Bronchial epithelial cell (primary cell): ENCODE measurements at places on chromosomes 5 and 9. TPM values are rescaled to one million over a fixed set of nuclear protein-coding genes. Genes with fewer than 3 reads are reported as not detected.
A peak's percentile ranks its signal among the peaks of the same experiment; 100 is the strongest.

Gene NAIP
- total RNA-seq, result 0.26 and 0.64 TPM in 2 replicates

DNA sequence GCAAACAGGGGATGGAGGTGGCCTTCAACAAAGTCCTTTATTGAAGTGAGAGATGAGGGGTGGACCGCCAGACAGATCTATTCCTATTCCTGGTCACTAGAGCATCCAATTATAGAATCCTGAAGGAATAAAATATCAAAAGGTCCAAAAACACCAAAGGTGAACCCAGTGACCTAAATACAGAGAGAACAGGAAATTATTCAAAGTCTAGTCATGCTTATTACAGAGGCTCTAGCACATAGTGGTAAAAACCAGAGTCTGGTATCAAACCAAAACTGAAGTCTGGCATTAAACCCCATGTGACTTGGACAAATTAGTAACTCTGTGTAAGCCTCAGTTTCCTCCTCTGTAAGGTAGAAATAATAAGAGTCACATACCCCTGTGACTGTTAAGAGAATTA is 100.5 kb upstream of the SNX2 start:
- peak; percentile 17 for DNase-seq

DNA sequence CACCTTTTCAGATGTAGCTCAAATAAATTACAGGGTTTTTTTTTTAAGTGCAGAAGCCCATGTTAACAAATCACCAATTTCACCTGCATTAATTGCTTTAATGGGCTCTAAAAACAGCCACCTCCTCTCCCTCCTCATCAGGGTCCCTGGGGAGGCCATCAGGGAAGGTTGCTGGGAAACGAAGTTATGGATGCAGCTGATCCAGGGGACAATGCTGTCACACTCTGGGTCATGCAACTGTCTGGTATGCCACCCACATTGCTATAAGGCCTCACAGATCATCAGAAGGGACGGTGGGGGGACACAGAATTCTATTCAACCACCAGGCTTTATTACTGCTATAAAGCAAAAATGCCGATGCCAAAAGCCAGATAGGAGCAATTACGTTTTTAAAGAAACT is 9.3 kb downstream of the WHRN start:
- DNase-seq, result no peak

DNA sequence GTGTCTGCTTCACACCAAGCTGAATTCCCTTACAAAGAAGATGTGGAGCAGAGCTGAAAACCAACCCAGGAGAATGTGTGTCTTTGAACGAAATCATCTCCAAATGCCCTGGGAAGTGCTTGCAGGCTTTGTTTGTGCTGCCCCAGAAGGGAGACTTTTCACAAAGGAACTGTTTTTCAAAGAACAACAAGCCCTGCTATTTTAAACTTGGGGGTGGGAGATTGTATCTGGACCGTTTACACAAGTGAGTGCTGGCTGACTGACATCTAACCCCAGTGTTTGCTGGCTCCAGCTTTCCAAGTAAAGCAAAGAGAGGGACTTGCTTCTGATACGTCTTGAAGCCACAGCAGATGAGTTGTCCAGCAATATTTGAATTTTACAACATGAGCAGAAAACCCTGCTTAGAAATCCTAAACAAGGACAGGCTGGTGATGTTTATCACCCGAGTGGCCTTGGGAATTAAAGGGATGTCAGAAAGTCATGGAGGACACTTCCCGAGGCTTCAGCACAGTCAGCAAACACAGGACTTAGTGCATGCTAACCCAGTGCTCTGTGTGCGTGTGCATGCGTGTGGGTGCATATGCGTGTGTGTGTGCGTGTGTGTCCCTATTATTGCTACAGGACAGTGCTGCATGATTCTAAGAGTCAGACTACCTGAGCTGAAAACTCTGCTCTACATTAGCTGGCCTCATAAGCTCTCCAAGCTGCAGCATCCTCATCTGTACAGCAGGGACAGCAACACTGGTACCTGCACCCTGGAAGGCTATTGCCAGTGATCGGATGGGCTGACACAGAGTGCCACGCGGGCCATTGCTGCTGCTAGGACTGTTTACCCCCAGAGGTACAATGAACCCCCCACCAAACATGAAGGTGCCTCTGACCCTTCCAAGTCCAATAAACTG is 1.4 kb downstream of the ADAMTS12 start:
- DNase-seq, result no peak

- peak; percentile 29 for DNase-seq
These were observed at the start of gene C5orf63 for GRCh38 chr5:127072861-127073846. Gene C5orf63 (minus strand): TSS chr5:127073502. CDS start chr5:127058995, 14,507 bp downstream.

Gene PCDH12
- total RNA-seq, result under 0.01 and 0.26 TPM in 2 replicates

Gene HMMR
- total RNA-seq, result 0.53 and 1.4 TPM in 2 replicates

Gene RIC1
- total RNA-seq, result 32.8 and 34.2 TPM in 2 replicates

Gene AGXT2
- total RNA-seq, result not detected in 2 replicates

- DNase-seq, result peak; percentile 37
These were observed 14.0 kb upstream of the MLANA start for GRCh38 chr9:5876711-5877110.

DNA sequence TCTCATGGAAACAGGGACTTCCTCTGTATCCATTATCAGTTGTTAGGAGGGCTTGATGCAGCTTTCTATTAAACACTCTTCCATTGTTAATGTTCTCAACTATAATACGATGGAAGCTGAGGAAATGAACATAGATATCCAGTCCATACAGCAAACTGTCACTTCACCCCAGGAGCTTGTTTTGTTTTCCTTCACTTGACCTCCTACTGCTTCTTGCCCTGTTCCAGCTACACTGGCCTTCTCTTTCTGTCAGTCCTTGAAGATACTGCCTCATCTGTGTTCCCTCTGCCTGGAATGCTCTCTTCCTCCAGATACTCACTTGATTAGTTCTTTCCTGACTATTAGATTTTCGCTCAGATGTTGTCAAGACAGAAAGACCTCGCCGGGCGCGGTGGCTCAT is 17.1 kb downstream of the CTNNA1 start:
- no peak for DNase-seq

GRCh38 chr5:137037848-137038247 is 461.3 kb downstream of the SPOCK1 start:
- DNase-seq, result no peak

DNA sequence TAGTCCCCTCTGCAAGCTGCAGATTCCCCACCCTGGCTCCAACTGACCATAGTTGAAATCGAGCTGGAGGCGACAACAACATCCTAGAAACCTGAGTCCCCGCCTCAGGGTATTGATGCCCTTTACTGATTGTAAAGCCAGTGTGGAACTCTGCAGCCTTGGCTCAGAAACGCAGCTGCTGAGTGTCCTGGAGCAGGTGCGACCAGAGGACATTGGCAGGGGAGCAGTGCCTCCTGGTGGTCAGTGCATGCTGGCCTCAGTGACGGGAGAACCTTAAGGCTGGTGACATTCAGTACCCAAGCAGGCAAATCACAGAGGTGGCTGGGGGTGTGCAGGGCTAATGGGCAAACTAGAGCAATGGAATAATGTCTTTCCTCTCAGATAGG is 20.4 kb upstream of the ZNF354B start:
- DNase-seq, result peak; percentile 38

DNA sequence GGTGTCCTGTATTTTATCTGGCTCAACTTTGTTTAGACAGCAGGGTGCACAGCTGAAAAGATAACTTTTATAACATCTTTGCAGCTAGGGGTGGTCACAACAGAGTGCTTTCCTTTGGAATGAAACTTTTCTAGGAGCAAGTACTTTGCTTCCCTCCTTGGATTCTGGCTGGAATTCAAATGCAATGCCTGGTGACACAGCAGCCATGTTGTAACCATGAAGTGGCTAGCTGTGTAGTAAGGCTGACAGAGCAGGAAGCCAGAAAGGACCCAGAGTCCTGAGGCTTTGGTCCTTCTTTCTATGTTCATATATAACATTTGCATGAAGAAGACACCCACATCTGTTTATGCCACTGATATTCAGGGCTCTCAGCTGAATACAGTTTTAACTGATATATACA is 48.1 kb downstream of the TENT4A start:
- DNase-seq, result no peak

DNA sequence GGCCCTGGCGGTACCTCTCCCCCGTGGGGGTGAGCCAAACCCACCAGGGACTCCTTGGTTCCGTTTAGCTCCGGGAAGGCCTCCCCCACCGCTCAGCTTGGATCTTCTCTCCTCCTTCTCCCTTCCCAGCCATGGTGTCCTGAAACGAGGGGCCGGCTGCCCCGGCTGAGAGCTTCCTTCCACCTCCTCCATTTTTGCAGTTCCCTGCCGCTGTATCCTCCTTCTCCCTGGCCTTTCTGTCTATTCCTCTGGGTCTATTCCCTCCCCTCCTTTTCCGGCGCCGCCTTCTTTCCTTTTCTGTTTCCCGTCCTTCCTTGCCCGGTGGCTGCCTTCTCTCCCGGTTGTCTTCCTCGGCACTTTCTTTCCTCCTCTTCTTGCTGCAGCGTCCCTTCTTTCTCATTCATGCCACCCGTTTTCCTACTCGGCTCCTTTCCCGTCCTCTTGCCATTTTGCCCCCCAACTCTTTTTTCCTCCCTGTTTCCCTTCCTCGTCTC is 110.4 kb downstream of the LIFR start:
- DNase-seq, result no peak

- no peak for DNase-seq
These were observed 193.5 kb downstream of the SEC61B start for GRCh38 chr9:99415606-99416005.

DNA sequence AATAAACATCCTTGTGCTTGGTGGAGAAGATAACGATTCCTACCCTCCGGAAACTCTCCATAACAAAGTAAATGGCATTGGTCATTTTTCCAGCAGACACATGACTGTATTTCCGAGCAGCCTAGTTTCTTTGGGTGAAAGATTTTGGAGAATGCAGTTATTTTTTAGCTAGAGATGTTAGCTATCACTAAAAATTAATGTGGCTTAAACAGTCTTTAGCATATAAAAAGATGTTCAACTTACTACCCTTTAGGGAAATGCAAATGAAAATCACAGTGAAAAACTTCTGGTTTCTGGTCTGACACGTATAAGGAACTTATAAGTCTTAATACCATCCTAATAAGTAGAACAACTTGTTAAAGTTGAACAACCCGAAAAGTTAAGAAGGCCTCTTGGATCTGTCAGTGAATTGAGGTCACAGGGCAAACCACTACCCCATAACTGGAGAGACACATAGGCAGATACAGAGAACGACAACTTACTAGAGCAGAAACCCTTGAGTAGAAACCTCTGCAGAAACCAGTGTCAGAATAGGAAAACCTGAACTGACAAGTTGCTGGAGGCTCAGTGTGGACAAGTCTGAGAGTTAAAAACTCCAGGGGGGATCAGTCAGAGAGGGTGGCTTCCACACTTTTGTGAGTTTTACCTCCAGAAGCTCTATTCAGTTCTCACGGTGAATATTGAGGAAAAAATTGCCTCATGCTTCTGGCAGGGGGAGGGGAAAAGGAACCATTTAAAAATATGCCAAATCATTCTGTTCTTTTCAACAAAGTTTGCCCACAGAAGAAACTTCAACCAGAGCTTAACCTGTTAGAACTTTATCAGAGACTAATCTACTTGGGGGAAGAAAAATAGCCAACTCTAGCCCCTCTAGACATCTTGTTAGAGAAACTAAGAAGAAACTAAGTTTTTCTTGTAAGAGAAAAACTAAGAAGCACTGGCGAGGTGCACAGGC is 325.2 kb upstream of the RPS23 start:
- no peak for DNase-seq

Gene CD72
- 0.79 and 0.90 TPM in 2 replicates for total RNA-seq

Gene LVRN
- total RNA-seq, result 0.26 and 0.38 TPM in 2 replicates

Gene EPB41L4B
- total RNA-seq, result 30.3 and 47.7 TPM in 2 replicates

DNA sequence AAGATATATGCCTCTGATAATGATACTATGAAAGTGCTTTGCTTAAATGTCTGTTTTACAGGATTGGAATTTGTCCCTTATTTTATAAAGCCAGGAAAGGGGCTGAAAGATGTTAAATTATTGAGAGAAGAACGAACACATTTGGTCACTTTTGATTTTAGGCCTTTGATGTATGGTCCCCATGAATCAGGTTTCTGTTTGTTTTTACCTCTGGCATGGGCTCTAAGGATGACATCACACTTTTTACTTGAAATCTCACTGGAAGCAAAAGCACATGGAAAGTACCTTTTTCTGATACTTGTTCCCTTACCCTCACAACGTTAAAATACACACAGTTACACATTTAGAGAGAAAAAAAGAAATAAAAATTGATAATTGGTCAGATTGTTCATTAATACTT is 6.9 kb downstream of the OTULIN start:
- DNase-seq, result peak; percentile 81

DNA sequence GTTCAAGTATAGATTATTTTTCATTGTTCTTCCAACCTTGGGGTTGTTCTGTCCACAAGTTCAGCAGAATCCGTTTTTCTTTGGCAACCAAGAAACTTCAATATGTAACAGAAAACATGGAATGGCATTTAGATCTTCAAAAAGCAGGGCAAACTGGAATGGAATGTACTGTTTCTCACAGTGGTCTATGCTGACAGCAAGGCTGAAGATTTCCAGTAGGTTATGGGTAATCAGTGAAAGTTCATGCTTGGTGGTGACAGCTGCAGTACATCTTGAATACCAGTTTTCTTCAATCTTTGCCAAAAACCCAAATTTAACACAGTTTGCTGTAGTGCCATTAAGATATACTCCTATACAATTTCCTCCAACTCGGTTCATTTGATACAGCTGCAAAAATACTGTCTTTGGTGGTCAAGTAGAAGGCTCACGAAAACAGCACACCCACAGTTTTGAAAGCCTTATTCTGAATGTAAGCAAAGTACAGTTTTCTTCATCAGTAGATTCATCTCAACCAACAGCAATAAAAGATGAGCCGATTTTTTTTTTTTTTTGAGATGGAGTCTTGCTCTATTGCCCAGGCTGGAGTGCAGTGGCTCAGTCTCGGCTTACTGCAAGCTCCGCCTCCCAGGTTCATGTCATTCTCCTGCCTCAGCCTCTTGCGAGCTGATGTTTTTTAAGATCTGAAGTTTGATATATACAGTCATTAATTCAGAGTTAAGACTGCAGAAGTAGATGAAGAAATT is 4.9 kb downstream of the TRIM52 start:
- no peak for DNase-seq

DNA sequence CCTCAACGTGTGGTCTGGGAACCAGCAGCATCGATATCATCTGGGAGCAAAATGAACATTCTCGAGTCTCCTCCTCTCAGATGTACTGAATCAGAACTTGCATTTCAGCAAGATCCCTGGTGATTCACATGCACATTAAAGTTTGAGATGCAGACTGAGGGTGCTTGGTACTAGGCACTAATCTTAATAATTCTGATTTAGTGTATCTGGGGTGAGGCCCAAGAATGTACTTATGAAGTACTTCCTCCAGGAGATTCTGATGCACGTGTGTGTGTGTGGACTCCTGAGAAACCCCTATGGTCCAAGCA is 56.2 kb upstream of the EQTN start:
- no peak for DNase-seq

GRCh38 chr9:70590315-70590677 is 175.8 kb upstream of the KLF9 start:
- no peak for DNase-seq

- peak; percentile 38 for DNase-seq
These were observed 27.8 kb downstream of the ROPN1L start for GRCh38 chr5:10469253-10470050.

- no peak for DNase-seq
These were observed 397.8 kb downstream of the GADD45G start for GRCh38 chr9:90002397-90003271.

- DNase-seq, result peak; percentile 81
These were observed 17.0 kb downstream of the PRRT1B start for GRCh38 chr9:131562032-131562959.

Gene PCA3
- not detected in 2 replicates for total RNA-seq
